ENCODE measurements at places on chromosomes 11 and 22. TPM values are rescaled to one million over a fixed set of nuclear protein-coding genes. Genes with fewer than 3 reads are reported as not detected.

The USP47 gene
- total RNA-seq, result 65.1 TPM

The NPAS4 gene
- not detected for total RNA-seq

The MEI1 gene
- 0.12 TPM for total RNA-seq

The APOL4 gene
- total RNA-seq, result 2.4 TPM

The LRRC74B gene
- total RNA-seq, result not detected

The CRYBB2 gene
- not detected for total RNA-seq

The OR8D2 gene
- total RNA-seq, result not detected

The SEZ6L gene
- total RNA-seq, result not detected

The OR2AG1 gene
- total RNA-seq, result not detected

The DEFB131B gene
- total RNA-seq, result not detected

The GLYATL2 gene
- total RNA-seq, result not detected

The DNAJB7 gene
- total RNA-seq, result not detected

The MMP10 gene
- total RNA-seq, result 0.35 TPM

The ATG2A gene
- total RNA-seq, result 9.2 TPM

The SHISA8 gene
- total RNA-seq, result not detected

The NOX4 gene
- total RNA-seq, result 0.23 TPM

The LRRN4CL gene
- 0.45 TPM for total RNA-seq

The SLC25A18 gene
- total RNA-seq, result not detected

The FADS1 gene
- total RNA-seq, result 50.9 TPM

The TIGD3 gene
- 0.15 TPM for total RNA-seq

The KCTD14 gene
- total RNA-seq, result 1.1 TPM

The TUB gene
- 12.6 TPM for total RNA-seq

The APOA4 gene
- not detected for total RNA-seq
